Fibroblast of lung (primary cell): ENCODE measurements at places on chromosomes 4 and X. TPM values are rescaled to one million over a fixed set of nuclear protein-coding genes. Genes with fewer than 3 reads are reported as not detected.

DNA sequence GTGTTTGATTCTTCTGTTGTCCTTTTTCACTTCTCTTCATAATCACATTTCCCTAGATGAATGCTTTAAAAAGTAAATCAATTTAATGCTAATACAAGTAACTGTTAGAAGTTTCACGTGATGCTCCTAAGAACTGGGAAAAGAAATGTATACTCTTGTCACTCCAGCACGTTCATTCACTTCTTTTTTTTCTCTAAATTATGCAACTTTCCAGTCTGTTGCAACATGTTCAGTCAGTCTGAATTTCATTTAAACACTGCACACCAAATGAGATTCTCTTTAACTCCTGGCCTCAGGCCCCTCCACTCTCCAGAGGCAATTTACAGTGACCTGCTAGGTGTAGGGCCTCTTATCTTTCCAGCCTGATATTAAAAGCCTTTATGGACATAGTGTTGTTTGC is 321.9 kb downstream of the HS3ST1 start:
- H3K36me3 ChIP-seq: no peaks in the 10 kb centered on the region
- H3K27ac ChIP-seq: no peak overlapping the region
- H3K4me1 ChIP-seq: no peaks in the 10 kb centered on the region
- no peak overlapping the region for H3K4me3 ChIP-seq

SLC34A2 gene
- not detected in 2 replicates for total RNA-seq

DNA sequence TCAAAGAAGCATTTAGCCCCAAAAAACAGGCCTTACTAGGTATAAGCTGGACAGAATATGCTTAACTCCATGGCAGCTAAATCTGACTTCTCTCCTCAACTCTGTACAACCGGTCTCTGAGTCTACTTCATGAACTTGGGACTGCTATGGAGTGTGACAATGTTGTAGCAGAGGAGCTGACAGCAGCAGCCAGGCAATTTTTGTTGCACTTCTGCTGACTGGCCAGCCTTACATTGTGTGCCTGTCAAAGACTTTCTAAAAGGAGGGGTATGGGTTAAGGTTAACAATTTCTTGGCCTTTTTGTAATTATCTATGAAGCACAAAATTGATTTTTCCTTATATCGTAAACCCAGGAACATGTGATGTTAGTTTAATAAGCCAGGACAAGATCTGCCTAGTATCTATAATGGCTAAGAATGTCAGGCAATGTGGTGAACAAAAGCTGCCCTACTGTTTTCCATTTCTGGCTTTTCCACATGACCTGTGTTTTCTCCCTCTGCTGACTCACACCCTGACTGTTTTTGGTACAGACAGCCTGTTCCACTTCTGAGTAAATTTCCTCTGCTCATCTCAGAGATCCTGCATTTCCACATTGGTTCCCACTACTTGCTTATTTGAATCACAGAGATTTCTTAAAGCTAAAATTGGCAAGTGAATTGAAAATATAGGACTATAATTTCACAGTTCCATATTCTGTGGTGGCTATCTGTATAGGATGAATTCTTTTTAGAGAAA is 9.3 kb downstream of the NOX1 start:
- H3K27ac ChIP-seq: no peak overlapping the region
- DNase-seq: peak; percentile 52
- H3K4me1 ChIP-seq: no peaks in the 10 kb centered on the region
- no peaks in the 10 kb centered on the region for H3K36me3 ChIP-seq
- no peaks in the 10 kb centered on the region for H3K27me3 ChIP-seq

RTL9 gene
- under 0.01 and 0.17 TPM in 2 replicates for total RNA-seq

DNA sequence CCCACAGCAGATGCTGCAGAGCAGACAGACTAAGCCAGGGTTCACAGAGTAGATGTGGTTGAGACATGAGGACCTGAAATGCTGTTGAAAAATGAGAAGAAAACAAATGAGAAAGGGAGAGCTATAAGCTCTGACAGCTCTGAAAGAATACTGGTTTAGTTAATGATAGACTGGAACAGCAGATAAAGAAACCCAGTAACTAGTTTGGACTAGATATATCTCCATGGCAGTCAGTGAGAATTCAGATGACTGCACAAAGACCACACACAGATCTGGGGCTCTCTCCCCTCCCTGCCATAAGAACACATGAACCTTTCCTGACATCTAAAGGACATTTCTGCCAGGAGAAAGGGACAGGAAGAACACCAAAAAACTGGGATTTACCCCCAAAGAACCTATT is 8.2 kb downstream of the NAA11 start:
- no peak for DNase-seq
- H3K27ac ChIP-seq: no peak overlapping the region
- H3K4me3 ChIP-seq: no peak overlapping the region
- H3K36me3 ChIP-seq: no peaks in the 10 kb centered on the region
- no peaks in the 10 kb centered on the region for H3K4me1 ChIP-seq

NPNT gene
- total RNA-seq: 5.9 and 20.3 TPM in 2 replicates

DNA sequence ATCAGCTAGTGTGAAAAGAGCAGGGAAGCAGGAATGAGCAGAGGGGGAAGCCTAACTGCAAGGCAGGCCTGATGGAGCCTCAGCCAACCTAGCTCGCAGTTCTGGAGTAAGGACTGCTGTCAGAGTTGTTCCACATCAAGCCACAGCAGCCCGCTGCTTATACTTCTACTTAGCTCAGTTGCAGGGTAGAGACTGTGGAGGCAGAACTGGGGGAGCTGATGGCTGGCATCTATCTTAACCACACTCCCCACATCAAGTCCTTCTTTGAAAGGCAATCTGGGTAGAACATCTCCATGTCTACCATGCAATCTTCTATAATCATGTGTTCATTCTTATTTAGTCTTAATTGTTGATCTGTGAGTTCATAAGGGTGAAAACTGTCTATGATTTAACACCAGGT is 46.1 kb downstream of the DDX60 start:
- DNase-seq: no peak
- H3K27me3 ChIP-seq: no peaks in the 10 kb centered on the region
- H3K27ac ChIP-seq: no peak overlapping the region
- H3K4me1 ChIP-seq: no peaks in the 10 kb centered on the region
- H3K36me3 ChIP-seq: no peaks in the 10 kb centered on the region
